Thymus (tissue), 14 donors: ENCODE measurements at places on chromosomes 16 and 17. TPM values are rescaled to one million over a fixed set of nuclear protein-coding genes. Genes with fewer than 3 reads are reported as not detected.

DNA sequence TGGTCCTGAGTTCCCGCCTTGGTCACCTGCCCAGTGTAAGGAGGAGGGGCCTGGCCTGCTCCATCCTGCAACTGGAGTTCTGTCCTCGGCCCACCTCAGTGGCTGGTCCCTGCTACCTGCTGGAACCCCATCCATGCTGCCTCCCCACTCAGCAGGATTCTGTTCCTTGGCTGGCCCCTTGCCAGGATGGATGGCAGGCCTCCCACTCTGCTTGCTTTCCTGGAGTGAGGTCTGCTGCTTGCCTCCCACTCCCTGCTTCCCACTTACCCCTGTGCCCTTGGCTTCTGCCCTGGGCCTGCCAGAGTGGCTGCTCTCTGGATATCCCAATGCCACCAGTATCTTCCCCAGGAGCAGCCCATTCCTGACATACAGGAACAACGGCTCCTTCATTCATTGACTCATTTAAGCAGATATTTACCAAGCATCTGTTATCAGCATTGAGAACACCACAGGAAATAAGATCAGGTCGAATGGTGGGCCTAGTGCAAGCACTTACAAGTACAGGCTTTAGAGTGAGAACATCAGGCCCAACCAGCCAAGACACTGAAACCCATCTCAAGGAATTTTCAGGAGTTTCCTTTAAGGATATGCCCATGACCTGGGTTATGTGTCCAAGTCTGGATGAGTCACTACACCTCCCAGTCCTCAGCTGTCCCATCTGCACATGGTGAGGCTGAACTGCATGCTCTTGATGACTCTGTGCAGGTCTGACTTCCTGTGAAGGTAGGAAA is 17.0 kb upstream of the RPRML start:
- no peak for DNase-seq

DNA sequence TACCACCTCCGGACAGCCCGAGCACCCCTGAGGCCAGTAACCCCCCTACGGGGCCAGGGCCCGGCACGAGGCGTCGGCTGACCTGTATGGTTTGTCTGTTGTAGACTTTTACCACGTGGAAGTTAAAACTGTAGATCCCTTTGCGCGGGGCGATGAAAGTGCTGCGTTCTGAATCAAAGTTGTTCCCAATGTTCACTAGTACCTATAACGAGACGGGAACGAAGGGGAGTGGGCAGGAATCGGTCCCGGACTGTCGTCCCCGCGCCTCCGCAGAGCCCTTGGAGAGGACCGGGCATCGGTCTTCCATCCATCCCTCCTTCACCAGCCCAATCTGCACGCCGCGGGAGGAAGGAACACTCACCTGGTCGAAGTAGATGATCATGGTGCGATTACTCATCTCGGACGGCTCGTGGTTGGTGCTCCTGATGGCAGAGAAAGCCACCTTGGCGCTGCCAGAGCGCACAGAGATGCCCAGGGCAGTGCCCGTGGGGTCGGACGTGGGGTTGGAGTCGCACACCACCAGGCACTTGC is 732 bp downstream of the CBLN1 start:
- DNase-seq = no peak

GRCh38 chr17:15194859-15195277 is 70.3 kb downstream of the PMP22 start:
- DNase-seq = no peak

- DNase-seq = no peak
These were observed 4.1 kb upstream of the PITPNA start for GRCh38 chr17:1566505-1567199.

GRCh38 chr16:85979605-85980004 is 80.6 kb downstream of the IRF8 start:
- no peak for DNase-seq

GRCh38 chr16:76235426-76235825 is 41.8 kb upstream of the CNTNAP4 start:
- no peak for DNase-seq

- DNase-seq = no peak
These were observed 33.0 kb downstream of the PITPNM3 start for GRCh38 chr17:6523330-6523729.

GRCh38 chr17:17269926-17270773 is 10.9 kb downstream of the COPS3 start:
- no peak for DNase-seq

- no peak for DNase-seq
These were observed 93.1 kb downstream of the VAT1L start for GRCh38 chr16:77881355-77882030.

DNA sequence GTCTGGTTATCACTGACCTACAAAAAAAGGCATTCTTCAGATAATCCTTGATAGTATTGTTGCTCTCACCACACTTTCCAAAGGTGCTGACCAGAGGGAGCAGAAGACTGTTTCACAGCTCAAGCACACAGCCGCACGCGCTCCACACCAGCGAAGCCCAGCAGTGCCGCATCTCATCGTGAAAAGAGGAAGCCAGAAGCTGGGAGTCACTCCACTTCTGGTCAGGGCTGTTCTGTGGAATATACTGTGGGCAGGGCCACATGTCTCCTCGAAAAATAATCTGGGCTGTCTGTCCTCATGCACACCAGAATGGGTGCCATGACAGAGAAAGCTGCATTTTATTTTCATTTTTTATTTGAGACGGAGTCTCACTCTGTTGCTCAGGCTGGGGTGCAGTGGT is 7.3 kb upstream of the PRSS36 start:
- no peak for DNase-seq

DNA sequence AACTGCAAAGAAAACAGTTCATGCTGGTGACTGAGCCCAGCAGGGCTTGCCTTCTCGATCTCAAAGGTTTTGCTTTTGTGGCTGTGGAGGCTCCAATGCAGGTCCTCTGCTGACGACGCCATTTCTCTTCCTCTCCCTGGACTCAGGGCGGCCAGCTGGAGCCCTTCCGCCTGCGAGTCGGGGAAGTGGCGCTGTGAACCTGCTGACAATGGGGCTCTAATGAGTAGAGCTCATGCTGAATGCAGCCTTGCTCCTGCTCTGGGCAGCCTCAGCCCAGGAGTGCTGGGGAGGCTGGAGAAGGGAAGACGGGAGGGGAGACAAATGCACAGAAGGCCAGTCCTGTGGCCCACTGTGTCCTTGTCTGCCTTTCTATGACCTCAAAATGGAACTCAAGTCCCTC is 43.8 kb downstream of the VAC14 start:
- no peak for DNase-seq

ANKRD40CL gene
- not detected for total RNA-seq

CCL13 gene
- total RNA-seq = 22.0 TPM

CBFA2T3 gene
- 11.2 TPM for total RNA-seq

GPT2 gene
- 4.3 TPM for total RNA-seq
